ENCODE measurements at places on chromosomes 2 and 18.

DNA sequence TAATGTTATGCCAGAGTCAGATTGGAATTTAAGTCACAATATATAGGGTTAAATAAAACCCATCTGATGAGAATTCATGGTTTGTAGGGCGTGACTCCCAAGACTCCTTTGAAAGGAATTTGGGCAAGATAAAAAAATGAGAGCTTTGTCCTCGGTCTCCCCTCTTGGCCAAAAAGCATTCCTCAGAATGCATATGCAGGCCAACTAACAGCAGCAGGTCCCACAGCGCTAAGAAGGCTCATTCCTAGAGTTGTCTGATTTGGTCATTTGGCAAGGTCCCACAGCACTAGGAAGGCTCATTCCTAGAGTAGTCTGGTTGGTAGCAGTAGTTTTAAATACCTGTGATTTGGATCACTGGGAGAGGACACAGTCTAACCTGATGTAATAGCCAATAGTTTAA is 106.3 kb upstream of the B3GNT2 start:
- DNase-seq, result no peak

- DNase-seq, result no peak
These were observed 297.3 kb downstream of the MTX2 start for GRCh38 chr2:176566496-176566895.

- no peak for DNase-seq
These were observed 2.6 kb downstream of the STK25 start for GRCh38 chr2:241505781-241506201.

GRCh38 chr2:9310377-9310776 is 103.8 kb downstream of the ASAP2 start:
- peak; percentile 92 for DNase-seq

GRCh38 chr2:134445985-134446382 is 192.1 kb downstream of the MGAT5 start:
- DNase-seq, result no peak

DNA sequence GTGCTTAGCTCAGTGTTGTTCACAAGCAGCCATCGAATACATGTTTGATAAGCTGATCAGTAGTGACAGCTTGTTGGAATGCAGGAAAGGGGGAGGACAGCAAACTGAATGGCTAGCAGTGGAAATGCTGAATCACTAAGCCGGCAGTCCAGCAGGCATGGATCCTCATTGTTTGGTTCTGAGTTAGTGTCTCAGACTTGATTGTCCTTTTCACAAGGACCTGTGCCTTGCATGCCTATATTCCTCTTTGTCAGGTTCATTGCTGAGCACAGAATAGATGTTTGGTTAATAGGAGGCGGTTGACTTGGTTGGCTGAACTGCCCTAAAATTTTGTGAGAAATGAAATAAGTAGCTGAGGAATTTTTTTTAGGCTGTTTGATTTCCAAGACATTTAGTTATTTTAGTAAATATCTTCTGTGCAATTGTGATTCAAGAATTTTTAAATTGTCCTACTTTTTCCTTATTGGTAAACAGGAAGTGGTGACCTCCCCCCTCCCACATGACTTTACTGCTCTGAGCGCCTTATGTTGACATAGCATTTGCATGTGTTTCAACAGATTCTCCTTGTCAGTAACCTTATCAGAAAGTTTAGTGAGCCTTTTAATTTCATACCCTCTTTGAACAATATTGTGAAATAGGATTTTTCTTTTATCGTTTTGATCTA is 21.4 kb upstream of the STON1 start:
- DNase-seq, result peak; percentile 67

- DNase-seq, result peak; percentile 92
These were observed 182.0 kb downstream of the TCF4 start for GRCh38 chr18:55405893-55406406.

GRCh38 chr2:205685314-205686055 is 3.2 kb downstream of the NRP2 start:
- DNase-seq, result peak; percentile 50

DNA sequence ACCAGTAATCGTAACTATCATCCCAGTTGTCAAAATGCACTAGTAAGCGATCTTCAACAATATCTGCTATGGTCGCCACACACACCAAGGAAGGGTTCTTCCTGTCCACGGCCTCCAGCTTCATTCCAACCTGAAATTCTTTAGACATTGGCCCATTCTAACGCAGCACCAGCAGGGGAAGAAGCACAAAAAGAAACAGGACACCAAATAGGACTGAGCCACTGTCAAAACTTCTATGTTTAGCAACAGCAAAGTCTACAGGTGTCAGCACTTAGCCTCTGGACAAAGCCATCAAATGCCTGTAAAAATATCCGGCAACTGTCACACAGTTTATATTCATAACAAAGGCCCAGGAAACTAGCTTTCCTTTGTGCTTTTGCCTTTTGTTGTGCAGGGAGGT is 175.0 kb downstream of the L3MBTL4 start:
- no peak for DNase-seq

- DNase-seq, result no peak
These were observed 83.0 kb upstream of the CTDP1 start for GRCh38 chr18:79596446-79597175.

- DNase-seq, result peak; percentile 71
These were observed 60.4 kb upstream of the NABP1 start for GRCh38 chr2:191617575-191617974.

DNA sequence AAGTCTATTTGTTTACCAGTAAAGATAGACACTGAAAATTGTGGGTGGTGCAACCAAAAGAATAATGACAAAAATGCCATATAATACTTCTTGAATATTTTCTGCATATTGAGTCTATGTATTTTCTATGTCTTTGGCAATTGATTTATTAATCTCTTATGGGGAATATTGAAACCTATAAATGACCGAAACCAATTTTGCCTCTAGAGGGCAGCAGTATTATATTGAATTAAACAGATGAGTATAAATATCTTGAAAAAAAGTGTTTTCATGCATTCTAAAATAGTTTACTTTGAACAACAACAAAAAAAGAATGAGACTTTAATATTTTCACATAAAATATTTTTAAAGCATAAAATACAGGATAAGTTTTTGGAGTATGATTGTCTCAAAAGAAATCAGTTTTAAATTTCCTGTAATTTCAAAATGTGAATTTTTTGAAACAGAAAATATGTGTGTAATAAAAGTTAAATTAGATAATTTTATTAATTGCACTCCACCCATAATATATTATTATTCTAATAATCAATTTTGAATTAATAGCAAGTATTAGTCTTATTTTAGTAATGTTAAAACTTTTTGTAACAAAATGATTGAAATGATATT is 49.9 kb upstream of the CALCRL start:
- DNase-seq, result peak; percentile 25

DNA sequence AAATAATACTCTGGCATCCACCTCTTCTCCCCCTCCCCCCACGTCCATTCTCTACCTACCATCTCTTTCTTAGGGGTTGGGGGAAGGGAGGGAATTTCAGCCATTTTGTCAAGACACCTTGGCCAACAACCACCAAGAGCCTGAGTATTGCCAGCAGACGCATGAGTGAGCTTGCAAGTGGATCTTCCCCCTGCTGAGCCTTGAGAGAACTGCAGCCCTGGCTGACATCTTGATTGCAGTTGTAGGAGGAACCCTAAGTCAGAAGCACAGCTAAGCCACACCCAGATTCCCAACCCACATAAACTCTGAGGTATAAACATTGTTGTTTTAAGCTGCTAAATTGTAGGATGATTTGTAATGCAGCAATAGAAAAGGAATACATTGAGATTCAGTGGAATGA is 165.6 kb downstream of the TMEFF2 start:
- DNase-seq, result peak; percentile 48

- peak; percentile 17 for DNase-seq
These were observed 11.1 kb downstream of the CHRNA1 start for GRCh38 chr2:174753038-174753633.

DNA sequence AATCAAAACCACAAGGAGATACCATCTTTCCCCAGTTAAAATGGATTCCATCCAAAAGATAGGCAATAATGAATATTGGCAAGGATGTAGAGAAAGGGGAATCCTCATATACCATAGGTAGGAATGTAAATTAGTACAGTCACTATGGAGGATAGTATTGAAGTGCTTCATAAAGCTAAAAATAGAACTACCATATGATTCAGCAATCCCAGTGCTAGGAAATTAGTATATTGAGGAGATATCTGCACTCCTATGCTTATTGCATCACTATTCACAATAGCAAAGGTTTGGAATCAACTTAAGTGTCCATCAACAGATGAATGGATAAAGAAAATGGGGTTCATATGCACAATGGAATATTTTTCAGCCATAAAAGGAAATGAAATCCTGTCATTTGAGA is 251.2 kb downstream of the ZNF804A start:
- peak; percentile 2 for DNase-seq

GRCh38 chr2:13522917-13523821 is 806.4 kb downstream of the TRIB2 start:
- peak; percentile 89 for DNase-seq

DNA sequence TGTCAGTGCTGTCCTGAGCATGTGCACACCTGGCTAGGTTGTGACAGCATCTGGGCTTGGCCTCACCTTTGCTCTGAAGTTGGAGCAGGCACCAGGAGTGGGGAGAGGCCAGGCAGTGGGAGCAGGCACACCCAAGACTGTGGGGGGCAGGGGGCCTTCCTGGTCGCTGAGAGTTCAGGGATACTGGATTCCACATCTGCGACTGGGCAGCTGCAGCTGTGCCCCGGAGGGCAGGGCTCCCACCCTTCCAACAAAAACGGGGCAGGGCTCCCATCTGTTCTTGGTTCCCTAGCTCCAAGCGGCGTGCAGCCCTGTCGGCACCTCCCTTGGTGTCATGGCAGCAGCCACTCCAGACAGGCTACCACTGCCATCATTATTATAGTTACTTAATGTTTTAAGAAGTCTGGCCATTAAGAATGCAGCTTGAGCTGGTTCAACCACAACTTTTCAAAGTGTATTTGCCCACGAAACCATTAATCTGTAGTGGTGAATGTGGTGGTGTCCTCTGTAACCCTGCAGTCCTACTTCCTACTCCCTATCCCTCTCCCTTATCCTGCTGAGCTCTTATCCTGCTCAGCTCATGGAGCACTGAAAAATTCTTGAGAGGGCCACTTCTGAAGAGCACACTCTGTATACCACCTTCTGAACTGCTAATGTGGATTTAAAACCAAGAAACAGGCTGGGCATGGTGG is 48.0 kb upstream of the RAB1A start:
- no peak for DNase-seq

GRCh38 chr2:21223618-21224017 is 99.8 kb downstream of the TDRD15 start:
- DNase-seq, result no peak

GRCh38 chr2:240875228-240876034 is 6.8 kb downstream of the AGXT start:
- DNase-seq, result no peak

GRCh38 chr2:62309465-62310091 is 113.7 kb downstream of the B3GNT2 start:
- DNase-seq, result no peak

- DNase-seq, result no peak
These were observed 72.8 kb downstream of the UPP2 start for GRCh38 chr2:158174495-158174894.

DNA sequence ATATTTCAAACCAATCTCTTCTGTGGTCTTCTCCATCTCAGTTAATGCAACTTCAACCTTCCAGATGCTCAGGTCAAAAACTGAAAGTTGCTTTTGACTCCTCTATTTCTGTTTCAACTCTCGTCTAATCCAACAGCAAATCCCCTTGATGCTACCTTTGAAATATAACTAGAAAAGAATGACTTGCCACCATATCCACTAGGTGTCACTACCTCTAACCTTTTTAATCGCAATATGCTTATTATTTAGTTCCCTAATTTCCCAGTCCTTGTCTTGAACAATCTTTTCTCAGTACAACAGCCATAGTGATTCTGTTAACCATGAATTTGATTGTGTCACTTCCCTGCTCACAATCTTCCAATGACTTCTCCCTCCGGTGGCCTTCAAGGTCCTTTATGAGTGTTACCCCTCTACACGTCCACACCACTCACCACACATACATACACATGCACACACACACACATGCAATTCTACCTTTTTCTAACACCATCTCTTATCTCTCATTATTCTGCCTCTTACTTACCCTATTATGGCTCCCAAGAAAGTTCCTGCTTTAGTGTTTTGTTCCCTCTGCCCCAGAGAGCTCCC is 245.5 kb upstream of the KCNJ3 start:
- DNase-seq, result peak; percentile 15

GRCh38 chr18:47595831-47596501 is 334.5 kb downstream of the SMAD2 start:
- peak; percentile 10 for DNase-seq

DNA sequence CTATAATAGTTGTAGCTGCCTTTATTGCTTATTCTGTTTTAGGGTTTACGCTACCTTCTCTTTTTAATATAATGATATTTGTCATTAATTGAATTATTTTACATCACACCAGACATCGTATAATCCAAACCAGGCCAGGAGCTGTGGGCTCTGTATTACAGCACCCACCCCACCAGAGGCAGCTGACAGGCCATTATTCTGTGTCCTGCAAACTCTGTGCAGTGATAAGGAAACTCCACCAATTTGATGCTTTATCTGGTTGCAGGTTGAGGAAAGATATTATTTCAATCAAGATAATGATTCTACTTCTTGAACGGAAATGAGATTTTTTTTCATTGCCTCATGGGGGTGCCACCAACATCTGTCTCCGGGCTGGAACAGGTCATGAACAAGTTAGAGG is 227.3 kb downstream of the ZBTB7C start:
- no peak for DNase-seq

All from bronchial epithelial cell (primary cell).